Ascending aorta (tissue), 2 donors: ENCODE measurements at places on chromosomes 7 and 10.

DNA sequence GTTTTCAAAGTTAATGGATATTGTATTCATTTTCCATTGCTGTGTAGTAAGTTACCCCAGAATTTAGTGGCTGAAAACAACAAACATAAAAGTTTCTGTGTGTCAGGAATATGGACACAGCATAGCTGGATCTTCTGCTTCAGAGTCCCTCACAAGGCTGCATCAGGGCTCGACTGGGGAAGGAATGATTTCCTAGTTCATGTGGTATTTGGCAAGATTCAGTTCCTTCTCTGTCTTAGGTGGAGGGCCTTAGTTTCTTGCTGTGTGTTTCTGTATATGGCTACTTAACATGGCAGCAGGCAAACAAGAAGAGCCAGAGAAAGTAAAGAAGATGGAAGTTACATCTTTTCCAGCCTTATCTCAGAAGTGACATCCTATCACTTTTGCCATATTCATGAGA is 51.1 kb downstream of the TPST1 start:
- no peaks in the 10 kb centered on the region for H3K4me1 ChIP-seq
- no peak overlapping the region for H3K4me3 ChIP-seq
- H3K27me3 ChIP-seq = no peaks in the 10 kb centered on the region
- no peaks in the 10 kb centered on the region for H3K36me3 ChIP-seq
- H3K27ac ChIP-seq = no peak overlapping the region

DNA sequence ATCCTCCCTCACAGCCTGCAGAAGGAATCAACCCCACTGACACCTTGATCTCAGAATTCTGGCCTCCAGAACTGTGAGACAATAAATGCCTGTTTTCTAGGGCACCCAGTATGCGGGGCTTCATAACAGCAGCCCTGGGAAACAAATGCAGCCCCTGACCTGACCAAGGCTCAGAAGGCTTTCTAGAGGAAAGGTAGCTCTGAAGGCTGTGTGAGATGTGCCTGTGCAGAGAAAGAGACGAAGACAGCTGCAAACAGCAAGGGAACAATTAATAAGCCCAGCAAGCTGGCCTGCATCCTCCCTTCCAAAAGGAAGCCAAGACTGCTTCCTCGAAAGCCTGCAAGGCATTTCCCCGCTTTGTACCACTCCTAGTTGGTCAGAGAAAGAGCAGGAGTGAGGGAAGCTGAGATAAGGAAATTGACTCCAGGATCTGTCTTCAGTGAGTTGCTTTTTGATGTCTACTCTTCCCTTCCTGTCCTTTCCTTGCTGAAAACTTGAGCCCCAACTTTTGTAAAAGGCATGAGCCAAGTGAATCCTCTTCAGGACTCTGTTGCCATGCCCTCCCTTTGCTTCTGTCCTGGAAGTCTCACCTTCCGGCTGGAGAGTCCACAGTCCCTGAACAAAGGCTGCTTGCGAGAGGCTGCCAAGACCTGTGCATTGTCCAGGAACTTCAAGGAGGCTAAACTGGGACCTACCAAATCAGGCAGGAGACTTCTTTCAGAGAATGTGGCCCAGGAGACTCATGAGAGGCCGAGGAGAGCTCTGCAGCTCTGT is 71.2 kb upstream of the ARID5B start:
- H3K27ac ChIP-seq = no peak overlapping the region
- H3K4me3 ChIP-seq = no peak overlapping the region
- no peaks in the 10 kb centered on the region for H3K27me3 ChIP-seq
- H3K4me1 ChIP-seq = no peaks in the 10 kb centered on the region
- H3K36me3 ChIP-seq = no peaks in the 10 kb centered on the region
- DNase-seq = no peak

- H3K27ac ChIP-seq = no peak overlapping the region
- H3K27me3 ChIP-seq = no peaks in the 10 kb centered on the region
- no peak for DNase-seq
- no peaks in the 10 kb centered on the region for H3K36me3 ChIP-seq
- H3K4me1 ChIP-seq = no peaks in the 10 kb centered on the region
- no peak overlapping the region for H3K4me3 ChIP-seq
Measured at GRCh38 chr7:50302486-50303334, 1.8 kb upstream of the IKZF1 start.

GRCh38 chr7:153066711-153067110 is 307.2 kb downstream of the ACTR3B start:
- no peaks in the 10 kb centered on the region for H3K4me1 ChIP-seq
- DNase-seq = no peak
- H3K27ac ChIP-seq = no peak overlapping the region
- H3K36me3 ChIP-seq = no peaks in the 10 kb centered on the region
- no peaks in the 10 kb centered on the region for H3K27me3 ChIP-seq
- H3K4me3 ChIP-seq = no peak overlapping the region

- H3K27ac ChIP-seq = no peak overlapping the region
- H3K27me3 ChIP-seq = no peaks in the 10 kb centered on the region
- DNase-seq = no peak
- no peaks in the 10 kb centered on the region for H3K36me3 ChIP-seq
- H3K4me1 ChIP-seq = no peaks in the 10 kb centered on the region
- H3K4me3 ChIP-seq = no peak overlapping the region
Measured at GRCh38 chr10:116113721-116114501, 159.1 kb downstream of the GFRA1 start.

GRCh38 chr10:46247181-46247475 is 39.7 kb upstream of the ANTXRL start:
- H3K4me3 ChIP-seq = no peak overlapping the region
- H3K4me1 ChIP-seq = no peaks in the 10 kb centered on the region
- H3K36me3 ChIP-seq = no peaks in the 10 kb centered on the region
- no peaks in the 10 kb centered on the region for H3K27me3 ChIP-seq

GRCh38 chr7:50467817-50468610 is 17.9 kb upstream of the FIGNL1 start:
- no peaks in the 10 kb centered on the region for H3K36me3 ChIP-seq
- peak overlapping the region; percentile 19 for H3K4me3 ChIP-seq
- H3K27me3 ChIP-seq = no peaks in the 10 kb centered on the region
- DNase-seq = peak; percentile 87
- H3K4me1 ChIP-seq = no peaks in the 10 kb centered on the region
